ENCODE measurements at places on chromosomes 6 and 20.

- peak; percentile 57 for DNase-seq
Measured at GRCh38 chr6:70686548-70687133, 19.0 kb downstream of the SMAP1 start.

GRCh38 chr6:795046-795685 is 102.2 kb upstream of the EXOC2 start:
- DNase-seq = no peak

DNA sequence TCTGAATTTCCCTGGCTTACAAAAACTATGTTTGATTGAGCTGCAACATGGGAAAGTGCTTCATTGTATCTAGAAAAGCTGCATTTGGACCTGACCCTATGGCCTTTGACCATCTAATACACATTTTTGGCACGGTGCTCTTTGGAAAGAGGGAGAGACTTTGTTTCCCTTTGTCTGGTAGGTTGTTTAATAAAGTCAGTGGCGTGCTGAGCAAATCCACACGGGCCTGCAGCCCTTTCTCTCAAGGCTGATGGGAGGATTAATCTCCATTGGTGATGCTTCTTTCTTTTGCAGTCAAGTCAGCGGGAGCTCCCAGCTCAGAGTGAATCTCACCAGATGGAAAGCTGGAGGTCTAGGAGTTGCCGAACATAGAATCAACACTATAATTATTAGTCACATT is 314.7 kb upstream of the CNR1 start:
- no peak for DNase-seq

DNA sequence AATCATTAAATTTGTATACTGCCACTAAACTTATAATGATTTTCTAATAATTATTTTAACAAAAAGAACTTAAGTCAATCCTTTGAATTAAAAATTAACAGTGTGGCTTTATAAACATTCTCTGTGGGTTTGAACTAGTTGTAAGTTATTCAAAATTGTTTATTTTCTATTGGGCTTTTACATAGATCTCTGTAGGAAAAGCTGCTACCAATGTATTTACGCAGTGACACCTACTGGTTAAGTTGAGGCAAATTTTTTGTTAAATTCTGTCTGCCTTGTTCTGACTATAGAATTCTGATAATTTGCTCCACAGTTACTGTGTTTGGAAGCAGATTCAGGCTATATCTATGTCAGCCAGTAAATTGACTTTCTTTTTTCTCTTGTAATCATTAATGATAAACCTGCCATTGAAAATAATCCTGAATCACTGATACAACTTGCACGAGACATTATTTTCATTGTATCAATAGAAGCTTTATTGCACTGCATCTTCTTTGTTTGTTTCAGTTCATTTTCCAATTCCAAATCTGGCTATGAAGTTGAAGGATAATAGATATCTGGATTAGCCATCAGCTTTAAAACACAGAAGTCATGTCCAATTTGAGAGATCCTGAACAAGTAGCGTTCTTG is 66.0 kb upstream of the UTRN start:
- DNase-seq = peak; percentile 71

DNA sequence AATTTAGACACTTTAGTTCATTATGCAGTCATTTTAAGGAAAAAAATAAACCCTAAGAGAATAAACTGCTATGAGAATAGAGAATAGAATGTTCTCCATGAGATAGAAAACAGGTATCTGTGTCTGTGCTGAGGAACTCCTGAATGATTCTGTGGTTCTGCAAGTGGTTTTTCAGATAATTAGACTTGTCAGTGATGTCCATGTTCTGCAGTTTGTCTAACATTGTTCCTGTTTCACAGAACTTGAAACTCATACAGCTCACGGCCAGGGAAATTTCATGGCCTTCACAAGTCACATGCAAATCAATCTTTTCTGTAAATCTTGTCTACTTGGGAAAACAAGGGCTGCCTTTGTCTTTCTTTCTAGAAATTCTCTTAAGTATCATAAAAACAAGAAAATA is 73.4 kb upstream of the HMGCLL1 start:
- DNase-seq = no peak

DNA sequence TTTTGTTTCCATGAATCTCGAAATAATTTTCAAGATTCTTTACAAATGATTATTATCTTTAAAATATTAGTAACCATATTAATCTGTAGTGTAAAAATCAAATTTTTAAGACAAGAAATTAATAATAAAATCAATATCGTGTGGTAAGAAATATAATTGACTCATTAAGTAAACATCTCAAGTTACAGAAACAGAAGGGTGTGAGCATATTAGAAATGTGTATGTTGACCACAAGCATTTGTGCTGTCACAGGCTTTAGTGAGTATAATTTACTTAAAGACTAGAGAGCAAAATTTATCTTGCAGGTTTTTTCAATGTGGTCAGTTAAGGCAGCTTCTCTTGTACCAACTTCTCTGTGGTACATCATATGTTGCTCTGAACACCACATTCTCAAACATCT is 566.5 kb upstream of the IRAK1BP1 start:
- no peak for DNase-seq

DNA sequence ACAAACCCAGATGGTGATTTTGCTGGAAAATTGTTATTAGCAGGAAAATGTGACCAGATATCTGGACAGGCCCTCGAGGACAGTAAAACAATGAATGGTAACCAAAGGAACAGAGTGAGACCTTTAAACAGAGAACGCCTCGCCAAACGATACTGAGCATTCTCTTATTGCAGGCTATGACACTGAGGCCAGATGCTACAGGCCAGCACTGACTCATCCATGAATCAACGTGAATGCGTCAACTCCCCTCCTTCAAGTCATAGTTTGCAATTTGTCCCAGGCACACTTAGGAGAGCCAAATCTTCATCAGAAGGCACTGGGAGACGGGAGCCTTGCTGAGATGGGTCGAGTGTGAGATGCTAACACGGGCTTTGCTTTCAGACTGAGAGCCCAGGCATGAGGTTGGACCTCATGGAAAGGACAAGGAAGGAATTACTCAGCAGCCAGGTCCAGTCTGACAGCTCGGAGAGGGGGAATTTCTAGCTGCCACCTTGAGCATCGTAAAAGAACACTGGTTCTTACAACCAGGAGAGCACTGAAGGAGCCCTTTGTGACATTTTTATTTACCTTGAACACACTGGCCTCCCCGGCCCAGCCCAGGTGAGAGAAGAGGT is 60.7 kb downstream of the BMP7 start:
- peak; percentile 21 for DNase-seq

DNA sequence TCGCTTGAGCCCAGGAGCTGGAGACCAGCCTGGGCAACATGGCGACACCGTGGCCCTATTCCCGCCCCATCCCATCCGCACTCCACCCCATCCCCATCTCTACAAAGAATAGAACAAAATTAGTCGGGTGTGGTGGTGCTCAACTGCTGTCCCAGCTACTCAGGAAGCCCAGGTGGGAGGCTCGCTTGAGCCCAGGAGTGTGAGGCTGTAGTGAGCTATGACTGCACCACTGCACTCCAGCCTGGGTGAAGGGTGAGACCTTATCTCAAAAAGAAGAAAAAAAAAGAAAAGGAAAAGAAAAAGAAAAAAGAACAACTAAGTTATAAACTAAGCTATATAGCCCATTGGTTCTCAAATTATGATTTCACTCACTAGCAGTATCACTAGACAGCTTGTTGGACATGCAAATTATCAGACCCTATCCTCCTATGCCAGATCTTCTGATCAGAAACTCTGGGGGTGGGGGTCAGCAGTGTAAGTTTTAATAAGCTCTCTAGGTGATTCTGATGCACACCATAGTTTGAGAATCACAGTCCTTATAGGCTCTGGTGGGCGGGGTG is 491 bp upstream of the ITCH start:
- DNase-seq = no peak

DNA sequence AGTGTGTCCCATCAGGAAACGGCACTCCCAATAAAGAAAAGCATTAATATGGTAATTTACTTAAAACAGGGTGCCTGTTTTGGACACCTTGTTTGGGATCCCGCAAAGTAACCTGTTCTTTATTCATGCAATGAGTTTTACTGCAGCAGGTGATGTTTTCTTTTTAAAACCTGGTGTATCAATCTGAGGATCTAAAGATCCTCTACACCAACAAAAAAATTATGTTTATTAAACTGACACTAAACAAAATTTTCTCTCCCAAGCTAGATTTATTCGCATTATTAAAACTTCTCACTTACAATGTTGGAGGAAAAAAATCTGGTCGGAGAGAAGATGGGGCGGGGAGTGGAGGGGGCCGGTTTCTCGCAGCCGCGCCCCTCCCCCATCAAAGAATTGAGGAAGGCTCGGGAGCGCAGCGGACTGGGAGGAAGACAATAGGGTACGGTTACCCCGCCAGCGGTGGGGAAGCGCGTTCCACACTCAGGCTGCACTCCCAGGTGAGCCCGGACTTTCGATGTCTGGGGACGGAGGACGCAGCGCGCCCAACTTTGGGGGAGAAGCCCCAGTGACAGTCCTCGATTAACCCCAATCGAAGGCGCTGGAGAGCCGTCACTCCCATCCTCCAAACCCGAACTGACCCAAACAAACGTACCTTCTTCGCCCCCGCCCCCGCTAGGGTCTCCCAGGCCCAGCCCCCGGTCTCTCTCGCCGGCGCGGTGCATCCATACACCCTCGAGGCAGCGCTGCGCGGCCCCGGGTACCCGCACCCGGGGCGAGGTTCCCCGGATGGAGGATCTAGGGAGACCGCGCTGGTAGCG is 1.3 kb downstream of the CD24 start:
- no peak for DNase-seq

- DNase-seq = peak; percentile 83
Measured at GRCh38 chr6:29926413-29927274, 15.7 kb upstream of the HLA-A start.

DNA sequence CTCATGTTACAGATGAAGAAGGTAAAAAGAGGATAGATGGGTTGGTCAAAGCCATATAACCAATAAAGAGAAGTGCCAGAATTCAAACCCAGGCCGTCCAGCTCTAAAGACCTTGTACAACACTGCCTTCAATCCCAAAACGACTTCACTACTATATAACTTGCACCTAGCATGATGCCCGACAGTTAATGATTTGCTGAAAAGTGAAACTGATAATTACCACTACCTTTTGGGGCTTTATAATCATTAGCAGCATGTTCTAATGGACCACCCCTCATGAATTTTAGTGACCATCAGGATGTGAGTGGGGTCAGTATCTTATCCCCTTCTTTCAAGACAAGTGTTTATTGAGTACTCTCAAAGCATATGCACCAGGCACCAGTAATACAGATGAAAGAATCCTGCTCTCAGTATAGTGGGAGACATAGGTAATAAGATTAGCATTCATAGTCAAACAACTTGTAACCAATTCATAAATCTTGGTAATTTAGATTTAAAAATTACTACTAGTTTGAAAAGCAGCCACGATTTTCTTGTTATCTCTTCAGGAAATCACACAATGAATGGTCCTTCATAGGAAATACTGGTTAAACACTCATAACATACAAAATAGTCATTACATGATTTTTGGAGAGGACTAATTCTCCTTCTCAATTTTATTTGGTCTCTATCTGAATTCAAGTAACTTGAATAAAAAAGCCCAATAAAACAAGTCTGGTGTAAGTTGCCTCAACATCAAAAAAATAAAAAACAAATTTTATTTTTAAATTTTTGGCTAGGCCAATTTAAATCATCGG is 98.0 kb downstream of the EPB41L2 start:
- DNase-seq = no peak

DNA sequence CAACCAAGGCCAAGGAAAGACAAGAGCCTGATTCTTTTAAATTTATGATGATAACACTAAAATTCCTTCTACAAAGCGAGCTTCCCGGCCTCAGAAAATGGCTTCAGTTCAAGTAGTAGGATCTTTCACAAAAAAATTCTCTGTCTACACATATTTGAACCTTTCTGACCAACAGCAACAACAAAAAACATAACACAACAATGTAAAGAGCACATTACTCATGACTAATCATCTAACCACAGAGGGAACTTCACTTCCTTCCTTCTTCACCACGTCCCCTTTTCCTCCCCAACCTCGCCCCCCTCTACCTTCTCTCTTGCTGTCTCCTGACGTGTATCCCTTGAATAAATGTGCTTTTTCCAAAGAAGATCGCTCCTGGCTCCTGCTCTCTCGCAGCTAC is 228.2 kb downstream of the MYLK4 start:
- no peak for DNase-seq

GRCh38 chr6:43871284-43871683 is 101.3 kb downstream of the VEGFA start:
- no peak for DNase-seq

DNA sequence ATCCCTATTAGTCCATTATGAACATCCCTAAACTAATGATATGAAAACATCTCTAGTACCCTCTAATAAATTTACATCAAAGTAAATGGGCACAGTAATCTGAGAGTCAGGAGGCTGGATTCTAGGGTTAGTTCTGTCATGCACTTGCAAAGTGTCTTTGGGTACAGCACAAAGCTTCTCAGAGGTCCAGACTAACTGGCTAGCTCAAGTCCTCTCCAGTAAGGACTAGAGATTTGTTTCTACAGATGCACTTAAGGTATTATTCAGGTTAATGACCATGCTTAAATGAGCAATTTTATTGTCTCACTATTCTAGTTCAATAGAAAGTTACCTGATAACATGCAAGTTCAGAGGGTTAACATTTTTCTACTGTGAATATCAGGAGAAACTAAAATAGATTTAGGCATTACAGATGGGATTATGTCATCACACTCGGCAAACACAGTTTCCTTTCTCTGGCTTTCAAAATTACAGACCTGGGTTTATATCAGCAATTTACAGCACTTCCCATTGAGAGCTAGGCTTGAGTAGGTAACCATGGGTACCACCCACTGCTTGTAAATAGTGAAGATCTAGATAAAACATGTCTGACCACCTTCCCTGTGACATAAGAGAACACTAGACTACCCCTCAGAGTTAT is 402.9 kb upstream of the RUNX2 start:
- peak; percentile 6 for DNase-seq

DNA sequence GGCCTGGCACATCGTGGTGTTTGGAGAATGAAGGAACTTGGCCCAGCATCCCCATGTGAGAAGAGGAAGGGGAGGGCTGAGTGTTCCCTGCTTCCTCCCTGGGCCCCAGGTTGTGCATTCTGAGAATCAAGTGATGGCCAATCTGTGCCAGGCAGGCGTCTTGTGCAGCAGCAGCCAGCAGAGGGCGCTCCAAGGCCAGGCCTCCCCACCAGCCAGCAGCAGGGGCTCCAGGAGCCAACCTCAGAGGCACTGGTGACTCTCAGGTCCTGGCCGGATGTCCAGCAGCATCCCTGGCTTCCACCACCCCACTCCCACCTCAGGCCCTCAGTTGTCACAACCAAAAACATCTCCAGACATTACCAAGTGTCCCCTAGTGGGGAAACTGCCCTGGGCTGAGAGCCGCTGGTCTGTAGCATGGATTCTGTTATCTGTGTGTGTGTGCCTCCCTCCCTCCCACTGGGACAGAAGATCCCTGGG is 192.0 kb downstream of the PREX1 start:
- DNase-seq = peak; percentile 68

- no peak for DNase-seq
Measured at GRCh38 chr6:89392823-89393222, 19.2 kb downstream of the RRAGD start.

- peak; percentile 95 for DNase-seq
Measured at GRCh38 chr6:166567107-166567506, 19.4 kb downstream of the RAMACL start.

GRCh38 chr6:34992376-34992775 is 103.3 kb downstream of the ANKS1A start:
- DNase-seq = no peak

GRCh38 chr6:43846556-43846955 is 76.5 kb downstream of the VEGFA start:
- no peak for DNase-seq
